Stimulated activated CD4-positive, alpha-beta T cell treated with anti-CD3 and anti-CD28 coated beads, TNF-alpha, amount 100 ng/mL, for 4 hours (primary cell): ENCODE measurements at places on chromosomes 1 and 21.

- no peak for DNase-seq
Measured at GRCh38 chr1:114009393-114009792, 30.1 kb downstream of the OLFML3 start.

DNA sequence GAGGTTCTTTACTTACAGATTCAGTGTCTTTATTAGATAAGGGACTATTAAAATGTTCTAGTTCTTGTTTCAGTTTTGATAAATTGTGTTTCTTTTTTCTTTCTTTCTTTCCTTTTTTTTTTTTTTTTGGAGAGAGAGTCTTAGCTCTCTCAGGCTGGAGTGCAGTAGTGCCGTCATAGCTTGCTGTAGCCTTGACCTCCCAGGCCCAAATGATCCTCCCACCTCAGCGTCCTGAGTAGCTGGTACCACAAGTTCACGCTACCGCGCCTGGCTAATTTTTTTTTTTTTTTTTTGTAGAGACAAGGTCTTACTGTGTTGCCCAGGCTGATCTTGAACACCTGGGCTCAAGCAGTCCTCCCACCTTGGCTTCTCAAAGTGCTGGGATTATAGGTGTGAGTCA is 76.6 kb downstream of the TMEM200B start:
- DNase-seq: no peak

DNA sequence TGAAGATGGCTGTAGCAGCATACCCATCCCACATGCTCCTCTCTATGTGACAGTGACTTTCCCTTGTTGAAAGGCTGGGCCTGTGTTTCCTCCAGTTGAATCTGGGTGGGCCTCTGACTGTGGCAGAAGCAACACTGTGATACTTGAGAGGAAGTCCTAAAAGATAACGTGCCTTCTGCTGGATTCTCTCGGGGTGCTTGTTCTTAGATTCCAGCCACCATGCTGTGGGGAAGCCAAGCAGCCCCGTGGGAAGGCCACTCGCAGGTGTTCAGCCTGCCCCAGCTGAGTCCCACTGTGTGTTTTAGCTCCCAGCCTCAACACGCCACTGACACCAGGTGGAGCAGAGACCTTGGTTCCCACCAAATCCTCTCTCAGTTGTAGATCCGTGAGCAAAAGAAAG is 31.5 kb downstream of the TRAPPC10 start:
- no peak for DNase-seq

- peak; percentile 90 for DNase-seq
Measured at GRCh38 chr21:17819114-17819876, at the start of gene C21orf91. Gene C21orf91, minus strand, starts transcription at chr21:17819356. Its CDS starts 1,038 bp downstream, at chr21:17818318.

GRCh38 chr1:193558491-193559028 is 372.1 kb upstream of the B3GALT2 start:
- no peak for DNase-seq

DNA sequence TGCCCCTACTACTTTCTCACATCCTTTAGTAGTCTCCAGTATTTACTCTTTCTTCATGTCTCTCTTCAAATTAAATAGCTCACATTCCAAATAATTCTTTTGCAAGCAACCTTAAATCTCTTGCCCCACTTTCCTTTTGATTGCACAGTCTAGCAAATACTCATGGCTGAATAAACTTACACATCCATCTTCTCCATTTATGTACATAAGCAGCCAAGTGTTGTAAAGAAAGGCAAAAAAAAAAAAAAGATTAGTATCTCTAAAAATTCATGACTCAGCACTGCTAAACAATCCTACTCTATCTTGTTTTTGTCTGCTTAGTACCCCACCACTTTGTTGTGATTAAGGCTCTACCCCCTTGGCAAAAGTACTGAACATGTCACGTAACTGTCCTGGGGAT is 42.6 kb downstream of the F13B start:
- DNase-seq: no peak
